ENCODE measurements at places on chromosomes 1 and 21.

DNA sequence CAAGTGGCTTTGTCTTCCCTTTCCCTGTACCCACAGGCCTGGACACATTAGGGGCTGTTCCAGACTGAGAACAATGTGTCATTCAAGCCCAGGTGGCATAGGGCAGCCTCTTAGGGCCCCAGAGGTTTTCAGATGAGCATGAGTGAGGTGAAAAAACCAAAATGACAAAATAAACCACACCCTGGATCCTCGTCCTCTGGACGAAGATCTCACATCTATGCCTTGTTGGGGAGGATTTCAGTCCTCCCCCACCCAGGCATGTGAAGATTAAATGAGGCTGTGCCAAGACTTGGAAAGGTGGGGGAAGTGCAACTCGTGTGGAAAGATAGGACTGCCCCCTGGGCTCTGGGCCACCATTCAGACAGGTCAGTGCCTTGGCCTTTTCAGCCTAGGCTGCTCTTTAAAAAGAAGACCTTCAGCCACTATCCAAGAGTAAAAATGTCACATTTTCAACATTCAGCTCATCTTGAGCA is 32.8 kb upstream of the IL19 start:
- DNase-seq = no peak

DNA sequence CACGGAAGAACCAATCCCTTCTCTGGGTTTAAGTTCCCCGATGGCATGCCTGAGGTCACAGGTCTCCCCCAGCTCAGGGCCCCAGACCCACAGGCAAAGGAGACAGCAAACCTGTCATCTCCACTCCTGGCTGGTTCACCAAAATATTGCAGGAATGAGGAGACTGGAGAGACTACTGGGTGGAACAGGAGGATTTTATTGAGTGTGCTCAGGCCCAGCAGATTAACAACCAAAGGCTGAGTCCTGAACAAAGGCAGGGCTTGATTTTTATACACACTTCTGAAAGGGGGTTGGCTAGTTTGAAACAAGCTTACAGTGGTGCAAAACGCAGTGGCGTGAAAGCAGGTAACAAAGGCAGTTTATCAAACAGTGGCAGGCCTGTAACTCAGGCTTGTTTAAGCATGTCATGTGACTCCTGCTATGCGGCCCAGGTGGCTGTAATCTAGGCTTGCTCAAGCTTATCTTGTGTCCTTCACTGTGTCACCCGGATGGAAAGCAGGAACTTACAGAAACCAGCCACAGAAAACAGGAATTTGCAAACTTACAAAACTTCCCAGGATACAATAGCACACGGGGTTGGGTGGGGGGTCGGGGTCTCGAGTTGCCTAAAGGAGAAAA is 27.4 kb upstream of the KCNJ15 start:
- no peak for DNase-seq

DNA sequence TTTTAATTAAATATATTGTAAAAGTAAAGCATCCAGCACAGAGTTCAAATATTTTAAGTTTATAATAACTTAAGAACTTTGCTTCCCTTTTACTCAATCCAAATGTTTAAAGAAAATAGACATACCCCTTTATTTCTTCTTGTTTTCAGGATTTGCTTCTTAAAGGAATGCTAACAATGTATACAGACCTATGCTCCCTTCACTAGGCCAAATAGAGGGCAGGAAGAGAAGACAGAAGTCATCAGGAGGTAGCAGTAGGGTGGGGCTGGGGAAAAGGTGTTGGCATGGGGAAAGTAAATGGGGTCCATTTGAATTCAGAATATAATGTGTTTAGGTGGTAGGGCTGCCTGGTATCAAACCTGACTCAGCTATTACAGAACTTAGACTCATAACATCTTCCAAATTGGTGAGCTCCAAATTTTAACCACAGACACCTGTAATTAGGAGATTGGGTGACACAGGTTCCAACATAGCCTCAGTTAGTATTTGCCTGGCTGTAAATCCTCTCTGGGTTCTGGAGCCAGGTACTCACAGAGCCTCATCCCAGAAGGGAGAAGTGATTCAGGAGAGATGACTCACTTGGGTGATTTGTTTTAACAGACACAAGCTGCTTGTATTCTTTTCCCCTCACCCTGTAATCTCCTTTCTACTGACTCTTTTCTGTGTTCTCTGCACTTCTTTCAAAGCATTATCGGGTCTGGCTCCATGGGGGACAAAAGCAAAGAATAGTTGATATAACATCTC is 60.1 kb upstream of the DUSP10 start:
- DNase-seq = peak; percentile 8

GRCh38 chr21:46002841-46003574 is 21.4 kb downstream of the COL6A1 start:
- peak; percentile 86 for DNase-seq

GRCh38 chr1:68953311-68953710 is 456.4 kb upstream of the DEPDC1 start:
- DNase-seq = no peak

- DNase-seq = peak; percentile 68
Measured at GRCh38 chr1:7407544-7407895, 363.6 kb upstream of the VAMP3 start.

DNA sequence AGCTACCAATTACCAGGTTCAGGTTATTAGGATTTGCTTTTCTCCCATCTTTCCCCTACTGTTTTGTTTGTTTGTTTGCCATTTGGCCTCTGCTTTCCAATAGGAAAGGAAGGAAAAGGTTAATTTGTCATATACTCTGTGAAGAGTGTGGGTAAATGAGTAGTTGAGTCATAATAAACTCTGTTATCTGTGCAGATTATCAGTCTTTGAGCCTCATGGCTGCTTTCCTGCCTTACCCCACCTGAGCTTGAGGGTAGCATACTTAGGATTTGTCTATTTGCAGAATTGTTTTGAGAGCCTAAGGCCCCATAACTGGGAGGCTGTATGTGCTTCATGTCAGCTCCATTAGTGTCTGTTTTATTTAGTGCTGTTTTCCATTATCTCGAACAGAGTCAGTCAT is 32.9 kb upstream of the SNX27 start:
- no peak for DNase-seq

GRCh38 chr1:26049531-26050247 is 3.8 kb upstream of the SLC30A2 start:
- no peak for DNase-seq

DNA sequence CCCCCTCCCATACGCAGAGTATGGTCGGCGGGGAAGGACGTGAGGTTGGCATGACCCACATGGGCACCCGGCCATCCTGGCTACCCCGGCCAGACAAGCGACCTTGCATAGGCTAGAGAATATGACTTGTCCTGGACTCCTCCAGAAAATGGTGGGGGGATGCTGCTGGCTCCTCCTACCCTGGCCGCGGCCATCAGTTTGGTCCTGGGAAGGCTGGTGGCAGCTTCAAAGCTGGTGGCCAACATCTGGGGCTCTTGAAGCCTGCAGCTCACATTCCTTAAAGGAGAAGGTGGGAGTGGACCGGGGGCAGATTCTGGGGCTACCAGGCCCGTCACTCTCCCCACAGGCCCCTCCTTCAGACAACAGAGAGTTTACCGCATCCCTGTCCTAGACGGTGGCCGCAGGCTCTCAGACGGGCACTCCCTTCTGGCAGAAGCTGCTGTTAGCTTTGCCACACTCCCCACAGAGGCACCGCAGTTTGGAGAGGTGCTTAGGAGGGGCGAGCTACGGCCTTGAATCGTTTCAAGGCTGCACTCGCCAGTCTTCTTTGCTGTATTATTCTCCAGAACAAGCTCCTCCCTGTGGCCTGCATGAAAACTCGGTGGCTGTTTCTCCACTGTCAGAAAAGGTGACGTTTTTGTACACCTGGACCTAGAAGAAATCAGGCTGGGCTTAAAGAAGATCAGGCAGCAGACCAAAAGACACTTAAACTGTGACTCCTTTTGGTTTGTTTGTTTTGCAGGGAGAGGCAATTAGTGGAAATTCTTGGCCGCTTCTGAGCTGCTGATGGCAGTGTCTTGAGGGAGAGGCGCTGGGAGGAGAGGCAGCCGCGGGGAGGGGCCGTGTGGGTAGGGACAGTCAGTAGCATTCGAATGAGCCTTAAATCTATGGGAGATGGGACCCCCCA is 68.0 kb downstream of the RUNX3 start:
- DNase-seq = peak; percentile 71

- DNase-seq = no peak
Measured at GRCh38 chr1:28887419-28887834, 26.9 kb upstream of the EPB41 start.

DNA sequence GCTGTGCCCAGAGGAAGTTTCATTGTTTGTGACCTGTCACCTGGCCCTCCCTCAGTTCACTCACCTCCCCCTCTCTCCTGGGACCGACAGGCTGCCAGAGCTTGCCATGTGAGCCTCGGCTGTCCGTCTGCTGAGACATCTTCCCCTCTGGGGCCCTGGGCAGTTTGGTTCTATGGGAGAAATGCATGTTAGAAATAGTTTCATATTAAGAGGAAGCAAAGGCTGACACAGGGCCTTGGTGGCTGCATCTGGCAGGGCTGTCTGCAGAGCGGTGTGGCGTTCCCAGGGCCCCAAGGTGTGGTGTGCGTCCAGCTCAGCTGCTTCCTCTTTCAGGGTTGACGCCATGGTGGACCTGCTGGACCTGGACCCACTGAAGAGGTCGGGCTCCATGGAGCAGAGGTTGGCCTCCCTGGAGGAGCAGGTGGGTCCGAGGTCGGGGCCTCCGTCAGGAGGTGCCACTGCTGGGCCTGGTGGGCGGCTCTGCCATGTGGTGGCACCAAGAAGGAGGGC is 31.9 kb upstream of the LRRC3 start:
- peak; percentile 79 for DNase-seq

- peak; percentile 76 for DNase-seq
Measured at GRCh38 chr21:45723049-45723958, 79.8 kb downstream of the PCBP3 start.

DNA sequence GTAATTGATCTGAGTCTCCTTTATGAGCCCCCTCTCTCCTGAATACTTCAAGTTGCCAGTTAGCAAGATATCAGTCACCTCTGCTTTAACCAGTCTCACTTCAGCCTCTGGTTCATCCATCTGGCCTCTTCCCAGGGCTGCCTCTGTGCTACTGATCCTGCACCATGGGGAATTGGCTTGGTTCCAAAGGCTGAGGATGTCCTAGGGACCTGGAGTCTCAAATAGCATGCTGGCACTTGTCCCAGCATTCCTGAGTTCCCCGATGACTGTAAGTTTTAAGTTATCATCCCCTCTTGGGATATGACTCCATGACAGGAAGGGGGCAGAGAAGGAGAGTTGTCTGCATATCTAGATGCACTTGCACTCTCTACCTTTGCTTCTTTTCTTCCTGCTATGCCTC is 252.0 kb downstream of the PTBP2 start:
- DNase-seq = no peak

DNA sequence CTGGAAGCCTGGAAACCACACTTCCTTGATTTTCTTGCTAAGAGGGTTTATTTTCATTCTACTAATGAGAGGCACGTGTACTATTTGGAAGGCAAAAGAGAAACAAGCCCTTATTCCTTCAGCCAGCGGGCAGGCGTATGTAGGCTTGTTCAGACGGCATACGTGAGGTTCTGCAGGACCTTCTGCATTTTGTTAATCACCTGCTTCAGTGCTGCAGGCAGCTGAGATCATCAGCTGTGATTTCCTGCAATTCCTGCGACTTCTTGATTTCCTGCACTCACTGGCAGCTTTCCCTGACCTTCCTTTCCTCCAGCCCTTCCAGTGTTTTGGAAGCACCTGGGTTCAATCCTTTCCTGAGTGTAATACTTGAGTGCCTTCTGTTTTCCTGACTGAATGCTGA is 43.4 kb downstream of the TSNAX start:
- DNase-seq = no peak

DNA sequence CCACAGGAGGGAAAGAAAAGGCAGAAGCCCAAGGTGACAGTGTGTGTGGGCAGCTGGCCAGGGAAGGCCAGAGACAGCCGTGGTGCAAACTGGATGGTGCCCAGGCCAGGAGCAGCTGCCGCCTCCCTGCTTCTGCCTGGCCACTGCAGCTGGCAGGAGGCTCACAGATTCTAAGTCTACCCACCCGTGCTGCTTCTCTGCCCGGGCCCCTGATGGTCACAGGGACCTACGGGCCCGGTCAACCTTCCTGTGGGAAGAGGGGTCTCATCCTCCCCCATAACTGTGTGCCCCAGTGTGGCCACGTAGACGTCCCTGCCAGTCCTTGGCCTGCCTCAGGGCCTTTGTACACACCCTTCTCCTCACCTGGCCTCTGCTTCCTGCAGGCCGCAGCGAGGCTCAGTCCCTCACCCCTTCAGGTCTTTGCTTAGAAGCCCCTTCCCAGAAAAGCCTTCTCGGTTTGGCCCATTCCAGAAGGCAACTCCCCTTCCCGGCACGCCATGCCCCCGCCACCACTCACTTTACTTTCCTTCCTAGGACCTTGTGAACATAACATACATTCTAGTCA is 192.6 kb upstream of the AJAP1 start:
- DNase-seq = no peak

DNA sequence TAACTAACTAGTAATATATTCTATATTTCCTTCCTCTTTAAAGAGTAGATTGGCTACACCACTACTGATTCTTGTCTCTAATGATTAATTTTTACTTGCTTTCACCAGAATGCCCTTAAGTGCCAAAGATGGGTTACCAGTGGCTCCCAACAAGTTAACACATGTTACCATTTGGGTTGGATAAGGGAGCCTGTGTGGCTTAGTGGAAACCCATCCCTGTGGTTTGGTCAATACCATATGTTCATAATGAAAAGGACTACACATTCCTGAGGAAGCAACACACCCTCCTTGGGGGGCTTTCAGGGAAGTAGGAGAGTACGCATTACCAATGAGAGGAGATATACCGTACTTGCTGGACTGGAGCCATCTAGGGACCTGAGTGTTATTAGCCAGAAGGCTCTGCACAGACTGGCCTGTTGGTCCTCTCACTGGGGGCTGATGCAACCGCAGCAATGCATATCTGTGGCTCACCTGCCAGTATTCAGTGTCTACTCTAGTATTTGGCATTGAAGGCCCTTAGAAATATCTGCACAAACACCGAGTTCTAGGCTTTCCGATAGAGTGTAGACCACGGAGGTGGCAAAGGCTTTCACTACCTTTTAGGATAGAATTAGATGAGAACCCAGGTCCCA is 29.3 kb upstream of the PLXNA2 start:
- no peak for DNase-seq

DNA sequence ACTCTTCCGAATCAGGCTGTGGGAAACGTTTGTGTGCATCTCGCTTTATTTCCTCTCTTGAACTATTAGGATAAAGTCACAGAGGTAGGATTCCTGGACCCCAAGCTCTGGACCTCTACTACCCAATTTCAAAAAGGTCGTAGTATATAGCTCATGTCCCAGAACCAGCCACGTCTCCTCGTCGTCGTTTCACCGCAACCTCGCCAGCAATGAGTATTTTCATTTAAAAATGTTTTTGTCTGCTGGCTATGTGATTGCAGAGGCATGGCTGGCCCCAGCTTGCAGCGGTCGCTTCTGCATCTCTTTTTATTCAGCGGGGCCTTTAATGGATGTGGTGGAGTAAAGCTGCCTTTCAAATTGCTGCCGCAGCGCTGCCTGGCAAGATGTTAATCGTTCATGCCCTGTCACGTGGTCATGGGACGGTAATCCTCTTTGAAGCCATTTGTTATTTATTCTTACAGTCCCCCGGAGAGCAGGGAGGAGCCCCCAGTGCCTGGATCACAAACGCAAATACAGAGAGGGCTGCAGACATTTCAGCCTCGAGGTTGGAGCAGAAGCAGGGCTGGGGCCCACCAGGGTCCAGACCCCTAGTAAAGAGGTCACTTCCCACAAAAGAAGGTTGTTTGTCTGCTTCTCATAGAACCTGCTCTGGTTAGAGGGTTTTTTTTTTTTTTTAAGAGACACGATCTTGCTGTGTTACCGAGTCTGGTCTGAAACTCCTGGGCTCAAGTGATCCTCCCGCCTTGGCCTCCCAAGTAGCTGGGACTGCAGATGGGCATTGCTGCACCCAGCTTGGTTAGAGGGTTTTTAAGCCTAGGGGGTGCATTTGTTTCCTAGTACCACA is 11.6 kb upstream of the NPHP4 start:
- no peak for DNase-seq
